ENCODE measurements at places on chromosomes 4 and X.
A peak's percentile ranks its signal among the peaks of the same experiment; 100 is the strongest.

DNA sequence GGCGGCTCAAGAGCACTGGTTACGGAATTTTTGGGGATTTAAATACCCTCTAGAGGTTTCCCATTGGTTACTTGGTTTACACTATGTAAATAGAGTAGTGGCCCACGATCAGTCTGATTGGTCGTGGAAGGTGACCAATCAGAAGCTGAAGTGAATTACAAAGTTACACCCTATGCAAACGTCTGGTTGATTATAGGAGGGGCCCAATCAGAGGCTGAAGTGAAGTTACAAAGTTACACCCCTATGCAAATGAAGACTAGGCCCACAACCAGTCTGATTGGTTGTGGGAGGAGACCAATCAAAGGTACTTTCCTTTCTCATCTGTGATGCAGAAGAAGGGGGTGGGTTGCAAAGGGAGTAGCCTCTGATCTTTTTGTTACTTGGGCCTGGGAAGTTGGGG is 45.1 kb upstream of the HSD17B10 start:
- DNase-seq, result no peak

- no peak for DNase-seq
Observed at GRCh38 chr4:56253666-56254305, 133.5 kb downstream of the AASDH start.

- no peak for DNase-seq
Observed at GRCh38 chr4:7233601-7234000, 41.3 kb downstream of the SORCS2 start.

DNA sequence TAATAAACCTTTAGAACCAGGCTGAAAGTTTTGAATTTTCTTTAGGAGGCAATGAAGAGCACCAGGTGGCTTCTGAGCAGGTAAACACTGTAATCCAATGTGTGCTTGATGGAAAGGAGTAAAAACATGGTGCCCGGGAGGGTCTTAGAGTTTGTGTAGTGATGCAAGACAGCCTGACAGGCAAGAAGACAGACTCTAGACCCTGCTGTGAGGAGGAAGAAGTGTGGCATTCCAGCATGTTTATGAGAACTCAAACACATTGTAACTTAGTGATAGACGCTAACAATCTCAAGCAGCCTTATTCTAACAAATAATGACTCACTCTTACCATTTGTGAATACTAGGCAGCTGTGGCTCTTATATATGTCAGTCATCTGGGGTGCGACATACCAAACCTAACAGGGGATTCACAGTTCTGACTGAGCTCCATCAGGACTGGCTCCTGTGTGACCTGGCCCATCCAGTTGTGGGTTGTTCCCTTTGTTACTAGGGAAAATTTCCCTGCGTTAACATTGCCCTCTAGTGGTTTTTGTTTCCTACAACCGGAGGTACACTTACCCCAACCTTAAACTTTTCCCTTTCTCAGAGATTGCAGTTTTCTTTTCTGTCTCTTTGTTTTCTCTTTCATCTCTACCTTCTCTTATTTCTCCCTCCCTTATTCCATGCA is 53.8 kb downstream of the VSIG4 start:
- peak; percentile 3 for DNase-seq

GRCh38 chrX:143231492-143231891 is 205.8 kb downstream of the SPANXN4 start:
- no peak for DNase-seq

DNA sequence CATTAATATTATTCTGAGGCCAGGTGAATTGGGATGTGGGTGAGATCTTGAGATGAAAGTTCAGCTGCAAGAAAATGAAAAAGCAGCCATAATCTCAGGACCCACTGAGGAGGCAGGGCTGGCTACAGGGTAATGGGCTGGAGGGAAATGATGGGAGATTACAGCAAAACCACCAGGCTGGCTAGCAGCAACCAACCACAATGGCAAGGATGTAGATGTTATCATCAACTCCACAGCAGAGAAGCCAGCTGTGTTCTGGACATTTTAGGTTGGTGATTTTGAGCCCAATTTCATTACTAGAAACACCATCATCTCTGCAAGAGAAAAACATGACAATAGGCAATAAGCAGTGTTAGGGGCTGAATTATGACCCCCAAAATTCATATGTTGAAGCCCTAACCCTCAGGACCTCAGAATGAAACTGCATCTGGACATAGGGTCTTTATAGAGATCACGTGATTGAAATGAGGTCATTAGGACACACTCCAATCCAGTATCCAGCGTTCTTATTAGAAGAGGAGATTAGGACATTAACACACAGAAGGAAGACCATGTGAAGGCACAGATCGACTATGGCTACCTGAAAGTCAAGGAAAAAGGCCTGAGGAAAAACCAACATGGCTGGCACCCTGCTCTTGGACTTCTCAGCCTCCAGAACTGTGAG is 139.8 kb upstream of the KIT start:
- DNase-seq, result no peak

DNA sequence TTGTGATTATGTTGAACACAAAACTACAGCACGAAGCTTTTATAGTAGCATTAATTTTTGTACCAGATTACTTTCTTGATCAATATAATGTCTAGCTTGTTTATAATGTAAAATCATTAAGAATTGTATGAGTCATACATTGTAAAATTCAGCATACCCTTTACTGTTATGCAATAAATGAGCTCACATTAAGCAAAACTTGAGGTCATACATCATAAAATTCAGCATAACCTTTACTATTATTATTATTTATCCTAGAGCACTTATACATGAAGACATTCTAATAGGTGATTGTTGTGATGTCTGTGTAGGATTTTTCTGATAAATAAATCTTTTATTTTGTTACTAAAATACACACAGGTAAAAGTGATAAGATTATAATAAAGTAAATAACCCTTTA is 49.4 kb downstream of the DTHD1 start:
- no peak for DNase-seq

DNA sequence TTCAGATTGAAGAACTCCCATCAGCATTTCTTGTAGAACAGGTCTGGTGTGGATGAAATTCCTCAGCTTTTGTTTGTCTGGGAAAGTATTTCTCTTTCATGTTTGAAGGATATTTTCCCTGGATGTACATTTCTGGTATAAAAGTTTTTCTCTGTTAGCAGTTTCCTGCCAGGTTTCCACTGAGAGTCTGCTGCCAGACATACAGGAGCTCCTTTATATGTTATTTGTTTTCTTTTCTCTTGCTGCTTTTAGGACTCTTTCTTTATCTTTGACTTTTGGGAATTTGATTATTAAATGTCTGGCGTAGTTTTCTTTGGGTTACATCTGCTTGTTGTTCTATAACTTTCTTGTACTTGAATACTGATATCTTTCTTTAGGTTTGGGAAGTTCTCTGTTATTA is 486.5 kb downstream of the ARAP2 start:
- no peak for DNase-seq

GRCh38 chrX:150366951-150367545 is 3.9 kb downstream of the MAMLD1 start:
- no peak for DNase-seq

GRCh38 chr4:34178476-34178875 is 2065.8 kb downstream of the ARAP2 start:
- DNase-seq, result no peak

DNA sequence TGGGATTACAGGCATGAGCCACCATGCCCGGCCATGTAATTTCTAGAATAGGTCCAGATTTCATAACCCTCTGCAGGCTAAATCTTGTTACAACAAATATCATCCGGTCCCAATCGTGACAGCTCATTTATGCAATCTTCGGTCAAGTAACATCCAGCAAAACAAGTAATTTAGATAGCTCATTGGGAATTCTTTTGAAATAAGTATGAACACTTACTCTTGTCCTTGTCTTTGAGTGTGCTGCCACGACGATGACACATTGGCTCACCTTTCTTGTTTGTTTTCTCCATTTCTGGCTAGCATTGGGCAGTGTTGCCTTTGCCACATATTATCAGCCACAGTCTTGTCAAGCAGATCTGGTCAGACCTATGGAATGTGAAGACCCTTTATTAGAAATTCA is 92.0 kb downstream of the PHEX start:
- DNase-seq, result no peak

DNA sequence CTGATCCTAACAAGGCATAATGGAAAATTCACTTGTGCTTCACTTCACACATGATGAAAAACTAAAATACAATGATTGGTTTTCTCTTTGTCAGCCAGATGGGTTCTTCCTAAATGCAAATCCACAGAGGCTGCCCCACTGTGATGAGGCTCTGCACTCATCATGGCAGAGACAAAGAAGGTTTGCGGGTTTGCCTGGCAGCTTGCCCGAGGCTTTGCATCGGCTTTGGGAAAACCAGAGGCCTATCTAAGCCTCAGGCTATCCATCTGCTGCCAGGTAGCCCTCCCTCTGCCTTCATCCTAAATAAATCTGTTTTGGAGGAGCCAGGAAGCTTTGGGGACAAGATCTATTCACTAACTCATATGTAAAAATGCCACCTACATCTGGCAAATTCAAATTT is 244.2 kb downstream of the PACRGL start:
- DNase-seq, result no peak

GRCh38 chr4:26583538-26583864 is 383 bp upstream of the TBC1D19 start:
- no peak for DNase-seq

DNA sequence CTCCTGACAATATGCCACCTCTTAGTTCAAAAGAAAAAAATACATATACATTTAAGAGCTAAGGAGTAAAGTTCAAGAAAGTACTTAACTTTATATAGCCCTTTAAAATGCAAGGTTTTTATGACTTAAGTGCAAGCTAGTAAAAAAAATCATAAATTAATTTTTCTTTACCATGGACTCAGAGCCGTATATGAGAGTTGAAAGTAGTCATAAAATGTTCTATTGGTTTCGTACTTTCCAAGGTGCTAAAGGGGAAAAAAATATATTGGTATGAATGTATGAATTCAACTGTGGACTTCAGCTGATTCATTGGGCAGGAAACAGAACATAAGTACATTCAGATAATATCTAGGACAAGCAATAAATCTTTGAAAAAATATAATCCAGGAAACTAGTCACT is 869.8 kb upstream of the AGA start:
- DNase-seq, result no peak

Measured in AG09319 (cell line).